Neuronal stem cell (in vitro differentiated cells): ENCODE measurements at places on chromosomes 3 and 15.

- no peak for DNase-seq
Observed at GRCh38 chr3:186217820-186218164, 108.9 kb upstream of the ETV5 start.

- no peak for DNase-seq
Observed at GRCh38 chr15:38320181-38320580, 67.5 kb downstream of the SPRED1 start.

DNA sequence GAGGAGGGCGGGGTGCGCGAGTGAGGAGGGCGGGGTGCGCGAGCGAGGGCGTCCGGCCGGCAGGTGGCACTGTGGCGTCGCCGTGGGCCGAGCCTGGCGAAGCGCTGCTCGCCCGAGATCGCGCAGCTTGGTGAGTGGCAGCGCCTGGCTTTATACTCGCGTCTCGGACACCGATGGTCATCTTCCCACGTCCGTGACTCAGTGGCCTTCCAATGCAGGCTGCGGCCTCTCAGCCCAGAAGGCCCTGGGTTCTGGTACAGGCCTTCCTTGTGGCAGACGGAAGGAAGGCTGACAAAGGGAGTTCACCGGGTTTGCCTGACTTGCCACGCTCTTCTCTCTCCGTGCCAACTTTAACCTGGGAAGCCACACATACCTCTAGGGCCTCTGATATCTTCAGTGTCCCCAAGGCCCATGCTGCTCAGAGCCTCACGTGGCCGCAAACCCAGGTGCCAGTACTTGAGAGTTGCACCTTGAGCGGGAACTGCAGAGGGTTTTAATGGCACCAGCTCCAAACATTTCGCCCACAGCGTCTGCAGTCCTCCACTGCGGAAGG lies 195.3 kb upstream of the LYSMD4 start:
- DNase-seq, result peak; percentile 58

- no peak for DNase-seq
Observed at GRCh38 chr3:43400167-43400566, 113.8 kb downstream of the SNRK start.

DNA sequence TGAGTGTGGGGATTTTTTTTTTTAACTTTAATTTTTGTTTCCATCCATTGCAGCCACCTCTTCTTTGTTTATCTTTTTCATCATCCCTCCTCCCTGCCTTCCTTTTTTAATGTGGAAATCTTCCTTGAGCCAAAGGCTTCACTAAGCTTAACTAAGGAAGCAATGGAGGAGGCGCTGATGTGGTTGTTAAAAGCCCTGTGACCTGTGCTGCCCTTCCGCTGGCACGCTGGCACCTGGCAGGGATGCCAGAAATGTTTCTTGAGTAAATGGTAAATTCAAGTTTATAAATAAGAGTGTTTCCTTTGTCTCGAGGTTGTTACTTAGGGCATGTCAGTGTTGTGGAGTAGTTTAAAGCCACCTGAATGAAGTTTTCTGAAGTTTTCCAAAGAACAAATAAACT lies 69.4 kb downstream of the CRTC3 start:
- no peak for DNase-seq

DNA sequence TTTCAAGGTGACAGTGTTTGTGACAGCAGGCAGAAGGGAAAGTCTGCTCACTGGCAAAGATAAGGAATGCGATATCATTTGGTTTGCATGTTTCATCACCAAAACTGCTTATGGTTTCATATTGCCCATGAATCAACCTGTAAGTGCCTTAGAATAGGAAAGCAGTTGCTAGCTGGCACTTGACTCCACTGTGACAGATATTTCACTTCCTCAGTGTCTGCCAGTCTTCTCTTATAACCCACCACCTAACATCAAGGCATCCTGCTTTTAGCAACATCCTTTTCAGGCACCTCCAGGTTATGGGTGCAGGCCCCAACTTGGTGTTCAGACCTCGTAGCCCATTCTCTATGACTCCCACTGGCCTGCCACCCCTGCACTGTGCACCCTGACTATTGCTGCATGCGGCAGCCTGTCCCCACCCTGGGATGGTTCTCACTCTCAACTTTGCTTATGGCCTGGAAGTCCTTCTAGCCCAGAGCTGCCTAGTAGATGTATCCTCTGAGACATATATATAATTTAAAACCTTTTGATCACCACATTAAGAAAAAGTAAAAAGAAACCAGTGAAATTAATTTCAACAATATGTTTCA lies 154.4 kb upstream of the RARB start:
- DNase-seq, result no peak

DNA sequence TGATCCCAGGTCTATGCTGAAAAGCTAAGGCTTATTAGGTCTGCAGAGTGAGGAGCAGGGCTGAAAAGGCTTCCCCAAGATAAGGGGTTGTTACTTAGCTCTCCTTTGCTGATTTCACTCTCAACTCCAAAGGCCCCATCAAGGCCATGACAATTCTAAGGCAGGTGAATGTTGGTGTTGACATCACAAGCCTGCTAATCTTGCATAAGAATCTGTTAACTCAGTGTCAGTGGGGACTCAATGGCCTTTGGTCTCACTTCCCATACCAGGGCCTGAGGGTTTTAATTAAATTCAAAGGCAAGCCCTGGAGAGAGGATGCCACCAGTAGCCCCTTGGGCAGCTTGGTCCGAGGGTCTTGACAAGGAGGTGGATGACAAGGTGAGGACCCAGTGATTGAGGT lies 9.4 kb upstream of the ALAS1 start:
- no peak for DNase-seq

DNA sequence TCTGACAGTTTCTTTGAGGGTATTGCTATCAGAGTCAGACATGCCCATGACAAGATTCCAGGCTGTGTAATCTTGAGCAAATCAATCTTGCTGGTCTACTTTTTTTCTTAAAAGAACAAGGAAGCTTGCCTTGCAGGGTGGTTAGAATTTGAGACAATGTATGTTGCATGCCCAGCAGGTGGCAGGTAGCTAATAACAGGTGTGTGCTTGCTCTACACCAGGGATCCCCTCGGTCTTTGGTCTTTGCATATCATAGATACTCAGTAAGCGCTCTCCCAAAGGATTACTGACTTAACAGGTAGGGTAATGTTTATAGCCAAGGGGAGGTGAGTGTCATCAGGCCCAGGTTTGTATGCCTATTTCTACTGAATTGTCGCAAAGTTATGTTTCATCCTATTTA lies 37.3 kb downstream of the CACNA1D start:
- no peak for DNase-seq

GRCh38 chr3:185992831-185993374 lies 55.1 kb upstream of the TRA2B start:
- no peak for DNase-seq

- DNase-seq, result no peak
Observed at GRCh38 chr15:64235552-64235951, 72.7 kb upstream of the PPIB start.

- no peak for DNase-seq
Observed at GRCh38 chr3:5010706-5011554, 31.7 kb downstream of the BHLHE40 start.

- no peak for DNase-seq
Observed at GRCh38 chr3:117117188-117117936, 407.8 kb downstream of the TUSC7 start.

DNA sequence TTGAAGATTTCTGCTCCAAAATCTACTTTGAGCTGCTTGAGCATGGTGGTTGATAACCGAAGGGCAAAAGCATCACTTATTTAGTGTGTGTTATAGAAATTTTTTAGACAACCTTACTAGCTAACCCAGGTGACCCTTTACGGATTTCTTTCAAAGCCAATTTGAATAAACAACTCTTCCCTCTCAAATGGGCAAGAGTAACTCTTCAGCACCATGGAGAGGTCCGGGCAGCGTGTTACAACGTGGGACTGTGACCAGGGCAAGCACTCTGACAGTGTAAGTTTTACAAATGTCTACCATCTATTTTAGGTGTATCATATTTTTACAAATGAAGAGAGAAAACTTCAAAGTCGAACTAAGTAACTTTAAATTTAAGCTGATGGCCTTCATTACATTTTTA lies 471.8 kb downstream of the MFSD1 start:
- DNase-seq, result peak; percentile 57

DNA sequence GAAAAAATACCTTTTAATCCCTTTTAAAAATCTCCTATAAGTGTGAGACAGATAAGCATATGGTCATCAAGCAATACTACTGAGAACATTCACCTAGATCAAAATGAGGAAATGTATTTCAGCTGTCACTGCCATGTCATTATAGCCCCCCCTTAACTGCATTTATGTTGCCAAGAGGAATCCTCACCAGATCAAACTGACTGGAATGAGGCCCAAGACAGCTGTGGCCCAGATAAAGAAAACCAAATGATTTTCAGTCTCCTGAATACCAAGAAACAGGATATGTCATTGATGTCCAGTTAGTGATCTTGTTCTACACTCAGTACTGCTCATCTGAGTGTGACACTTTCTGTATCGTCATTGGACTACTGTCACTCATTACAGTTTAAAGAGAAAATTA lies 35.1 kb upstream of the CPB1 start:
- DNase-seq, result no peak

DNA sequence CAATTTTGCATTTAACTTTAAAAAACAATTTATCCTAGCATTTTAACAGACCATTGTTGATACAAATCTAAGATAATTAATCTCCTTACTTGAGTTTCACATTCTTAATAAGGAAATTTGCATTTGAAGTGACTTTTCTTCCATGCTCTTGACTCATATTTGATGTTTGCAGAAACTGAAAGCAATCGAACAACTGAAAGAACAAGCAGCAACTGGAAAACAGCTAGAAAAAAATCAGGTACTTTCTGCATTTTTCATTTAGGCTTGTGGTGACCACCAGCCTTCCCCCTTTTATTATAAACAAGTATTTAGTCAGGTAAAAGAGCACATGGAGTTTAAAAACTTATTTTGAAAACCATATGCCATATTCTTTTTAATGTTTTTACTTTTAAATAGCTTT lies 20.1 kb upstream of the SELENOT start:
- DNase-seq, result no peak

- DNase-seq, result no peak
Observed at GRCh38 chr3:40765884-40766283, 241.1 kb downstream of the ZNF621 start.

- DNase-seq, result no peak
Observed at GRCh38 chr15:79065706-79066376, 24.7 kb downstream of the RASGRF1 start.

- DNase-seq, result no peak
Observed at GRCh38 chr15:75178938-75179745, 22.5 kb upstream of the C15orf39 start.

DNA sequence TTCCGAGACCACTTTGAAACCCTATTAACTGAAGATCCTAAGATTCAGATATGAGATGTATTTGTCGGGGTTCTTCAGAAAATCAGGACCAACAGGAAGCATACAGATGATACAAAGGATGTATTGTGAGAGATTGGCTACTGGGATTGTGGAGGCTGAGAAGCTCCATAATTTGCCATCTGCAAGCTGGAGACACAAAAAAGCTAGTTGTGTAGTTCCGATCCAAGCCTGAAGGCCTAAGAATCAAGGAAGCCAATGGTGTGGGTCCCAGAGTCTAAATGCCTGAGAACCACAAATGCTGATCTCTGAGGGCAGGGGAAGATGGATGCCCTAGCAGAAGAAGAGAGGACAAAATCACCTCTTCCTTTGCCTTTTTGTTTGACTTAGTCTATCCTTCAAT lies 10.9 kb upstream of the PLSCR1 start:
- DNase-seq, result no peak

DNA sequence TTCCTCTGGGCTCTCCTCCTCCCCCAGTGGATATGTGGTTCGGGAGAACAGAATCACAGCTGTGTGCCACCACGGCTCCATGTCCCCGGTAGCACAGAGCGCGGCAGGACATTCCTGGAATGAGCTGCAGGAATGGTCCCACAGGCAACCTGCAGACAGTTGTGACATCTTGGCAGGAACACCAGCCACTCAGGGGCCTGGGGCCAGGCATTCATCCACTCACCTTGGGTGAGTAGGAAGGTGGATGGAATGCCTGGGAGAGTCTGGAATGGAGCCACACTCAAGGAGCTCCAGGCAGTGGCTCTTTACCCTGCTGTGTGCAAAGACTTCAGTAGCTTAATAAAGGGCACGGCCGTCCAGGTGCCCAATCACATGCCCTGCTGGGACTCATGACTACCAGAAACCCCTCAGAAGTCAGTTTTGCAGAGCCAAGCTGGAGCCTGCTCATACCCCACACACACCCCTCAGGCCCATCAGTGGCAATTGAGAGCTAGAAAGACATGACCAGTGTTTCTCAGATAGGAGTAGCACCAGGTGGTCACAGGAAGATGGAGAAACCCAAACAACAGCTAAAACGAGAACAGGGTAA lies 117.3 kb upstream of the PRR20G start:
- DNase-seq, result no peak

- DNase-seq, result no peak
Observed at GRCh38 chr15:78139578-78139977, 8.3 kb upstream of the CIB2 start.

DNA sequence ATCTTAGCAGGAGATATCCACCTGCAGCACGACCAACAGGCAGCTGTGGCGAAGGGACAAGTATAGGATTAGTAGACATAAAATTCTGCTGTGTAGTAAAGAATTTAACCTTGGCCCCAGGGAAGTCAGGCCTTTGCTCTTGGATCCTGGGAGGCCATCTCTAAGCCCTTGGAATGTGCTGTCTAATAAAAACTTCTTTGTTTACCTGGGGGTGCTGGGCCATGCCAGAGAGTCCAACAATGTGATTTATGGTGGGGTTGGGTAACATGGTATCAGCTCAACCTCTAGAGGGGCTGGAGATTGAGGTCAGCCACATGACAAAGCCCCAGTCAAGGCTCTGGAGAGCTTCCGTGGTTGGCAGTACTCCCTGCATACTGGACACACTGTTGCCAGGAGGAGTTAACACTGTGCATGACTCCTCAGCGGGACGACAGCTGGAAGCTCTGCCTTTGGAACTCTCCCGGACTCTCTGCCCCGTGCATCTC lies 52.4 kb downstream of the HEG1 start:
- DNase-seq, result no peak

DNA sequence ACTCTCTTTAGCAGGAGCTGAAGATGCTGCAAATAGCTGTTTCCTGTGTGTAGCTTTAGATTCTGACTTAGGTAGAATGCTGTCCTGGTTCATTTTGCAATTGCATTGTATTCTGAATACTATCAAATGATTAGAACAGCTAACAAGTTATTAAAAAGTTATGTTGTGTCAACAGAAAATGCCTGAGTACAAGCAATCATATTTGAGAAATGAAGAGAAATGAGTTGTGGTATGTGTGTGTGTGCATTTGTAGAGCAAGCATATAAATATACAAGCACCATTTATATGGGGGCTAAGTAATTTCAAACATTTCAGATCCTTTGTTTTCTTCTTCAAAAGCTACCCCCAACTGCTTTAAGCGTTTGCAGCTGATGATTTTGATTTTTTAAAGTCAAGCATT lies 7.8 kb downstream of the ZIC1 start:
- DNase-seq, result no peak

GRCh38 chr15:85667491-85668424 lies 127.0 kb downstream of the KLHL25 start:
- no peak for DNase-seq

DNA sequence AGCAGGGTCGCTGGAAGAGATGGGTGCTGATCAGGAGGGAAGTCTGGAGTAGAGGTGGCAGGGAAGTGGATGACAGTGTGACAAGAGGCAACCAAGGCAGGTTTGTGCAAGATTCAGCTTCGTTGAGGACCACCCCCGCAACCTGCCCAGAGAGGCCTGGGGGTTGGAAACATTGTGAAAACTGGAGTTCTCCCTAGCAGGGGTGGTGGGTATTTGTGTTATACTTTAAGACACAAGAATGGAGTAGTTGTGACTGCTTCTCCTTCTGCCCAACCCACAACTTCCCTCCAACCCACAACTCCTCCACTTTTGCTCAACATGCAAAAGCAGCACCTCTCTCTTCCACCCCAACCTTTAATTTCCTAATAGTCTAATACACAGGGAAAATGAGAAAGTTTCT lies 8.6 kb upstream of the ARNT2 start:
- no peak for DNase-seq

- DNase-seq, result no peak
Observed at GRCh38 chr3:157412323-157412855, 24.3 kb upstream of the PTX3 start.
